Stimulated activated CD4-positive, alpha-beta T cell treated with anti-CD3 and anti-CD28 coated beads, Interleukin-2, amount 100 ng/mL, for 4 hours (primary cell): ENCODE measurements at places on chromosomes 7 and 10.

GRCh38 chr10:95201736-95202135 is 7.7 kb downstream of the ACSM6 start:
- no peak for DNase-seq

- DNase-seq: no peak
Observed at GRCh38 chr7:69177461-69177861, 420.8 kb upstream of the AUTS2 start.

DNA sequence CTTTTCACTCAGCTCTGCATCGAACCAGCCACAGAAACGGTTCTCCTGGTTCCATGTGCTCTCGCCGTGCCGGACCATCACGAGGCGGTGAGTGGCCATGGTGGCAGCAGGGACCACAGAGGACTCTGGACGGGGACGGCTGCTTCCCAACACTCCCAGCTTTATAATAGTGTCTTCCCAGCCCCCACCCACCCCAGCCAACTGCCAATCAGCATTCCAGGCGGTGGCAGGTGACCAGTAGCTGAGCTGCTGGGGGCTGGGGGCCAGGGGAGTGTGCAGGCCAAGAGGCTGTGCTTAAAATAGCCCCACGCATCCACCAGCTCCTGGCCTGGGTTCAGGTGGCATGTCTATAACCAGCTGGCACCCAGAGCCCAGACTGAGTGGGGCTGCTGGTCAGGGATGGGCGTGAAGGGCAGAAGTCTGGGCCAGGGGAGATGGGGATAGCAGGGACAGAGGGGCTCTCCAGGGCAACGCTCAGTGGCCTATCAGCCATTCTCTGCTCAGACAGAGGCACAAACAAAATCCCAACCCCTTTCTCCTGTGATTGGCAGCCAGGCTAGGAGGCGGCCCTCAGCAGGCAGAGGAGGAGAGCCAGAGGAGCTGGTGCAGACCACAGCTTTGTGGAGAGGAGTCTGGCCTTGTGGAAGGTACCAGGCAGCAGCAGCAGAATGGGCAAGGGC is at the start of gene PGAM2:
TSS of gene PGAM2 (minus strand) at position 137 of the 680 bp plus-strand sequence. CDS start at position 99, 38 bp downstream.
- DNase-seq: no peak

DNA sequence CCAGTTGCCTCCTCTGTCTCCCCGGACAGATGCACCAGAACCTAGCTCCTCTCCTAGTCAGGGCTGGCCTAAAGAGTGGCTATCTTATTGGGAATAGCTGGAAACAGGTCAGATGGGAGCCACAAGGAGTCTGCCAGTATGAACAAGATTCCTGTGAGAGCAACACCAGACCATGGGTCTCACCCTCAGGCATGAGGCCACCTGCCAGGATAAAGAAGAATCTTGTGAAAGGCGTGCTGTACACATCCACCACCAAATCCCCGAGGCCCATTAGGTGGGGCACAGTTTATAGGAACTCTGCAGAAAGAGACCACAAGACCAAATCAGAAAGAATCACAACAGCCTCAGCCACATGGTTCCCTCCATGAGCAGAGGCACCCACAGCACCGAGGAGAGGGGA is 325.9 kb downstream of the TNS3 start:
- DNase-seq: no peak

GRCh38 chr7:47442605-47442865 is 139.4 kb downstream of the TNS3 start:
- no peak for DNase-seq

DNA sequence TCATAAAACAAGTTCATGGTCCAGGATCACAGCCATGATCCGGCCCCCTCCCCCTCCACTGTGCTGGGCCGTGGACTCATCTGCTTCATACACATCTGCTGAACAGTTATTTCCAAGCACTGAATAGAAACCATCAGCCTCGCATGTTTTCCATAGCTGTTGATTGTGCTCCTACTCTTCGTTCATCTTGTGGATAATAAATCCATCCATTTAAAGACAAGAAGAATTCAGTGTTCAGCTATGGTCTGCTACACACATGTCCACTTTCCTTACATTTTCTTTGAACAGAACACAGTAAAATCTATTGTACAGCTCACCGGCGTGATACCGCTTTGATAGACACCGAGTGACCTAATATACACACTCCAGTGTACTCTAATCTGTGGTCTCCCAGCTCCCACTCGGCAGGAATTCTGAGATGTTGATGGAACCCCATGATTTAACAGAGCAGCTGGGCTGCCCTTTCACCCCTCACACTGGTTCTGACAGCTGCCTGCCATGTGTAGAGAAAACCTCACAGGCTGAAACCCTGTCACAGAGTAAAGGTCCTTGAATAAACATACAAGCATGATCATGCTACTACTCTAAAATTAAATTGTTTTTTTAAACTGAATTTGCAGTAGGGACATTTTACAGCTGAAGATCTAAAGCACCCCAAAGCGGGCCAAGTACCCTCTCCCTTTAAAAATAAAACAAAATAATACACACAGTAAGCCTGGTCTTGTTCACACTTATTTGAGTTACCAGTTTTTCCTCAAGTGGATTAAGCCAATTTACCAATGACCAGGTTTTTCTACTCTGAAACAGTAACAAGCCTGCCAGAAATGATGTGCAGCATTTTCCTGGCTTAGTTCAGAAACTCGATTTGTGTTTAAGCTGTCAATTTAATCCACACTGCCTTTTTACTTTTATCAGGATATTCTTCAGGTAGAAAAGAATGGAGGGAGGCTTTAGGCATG is 95.1 kb upstream of the FZD1 start:
- no peak for DNase-seq

GRCh38 chr7:93620864-93621263 is 46.3 kb upstream of the CALCR start:
- no peak for DNase-seq

DNA sequence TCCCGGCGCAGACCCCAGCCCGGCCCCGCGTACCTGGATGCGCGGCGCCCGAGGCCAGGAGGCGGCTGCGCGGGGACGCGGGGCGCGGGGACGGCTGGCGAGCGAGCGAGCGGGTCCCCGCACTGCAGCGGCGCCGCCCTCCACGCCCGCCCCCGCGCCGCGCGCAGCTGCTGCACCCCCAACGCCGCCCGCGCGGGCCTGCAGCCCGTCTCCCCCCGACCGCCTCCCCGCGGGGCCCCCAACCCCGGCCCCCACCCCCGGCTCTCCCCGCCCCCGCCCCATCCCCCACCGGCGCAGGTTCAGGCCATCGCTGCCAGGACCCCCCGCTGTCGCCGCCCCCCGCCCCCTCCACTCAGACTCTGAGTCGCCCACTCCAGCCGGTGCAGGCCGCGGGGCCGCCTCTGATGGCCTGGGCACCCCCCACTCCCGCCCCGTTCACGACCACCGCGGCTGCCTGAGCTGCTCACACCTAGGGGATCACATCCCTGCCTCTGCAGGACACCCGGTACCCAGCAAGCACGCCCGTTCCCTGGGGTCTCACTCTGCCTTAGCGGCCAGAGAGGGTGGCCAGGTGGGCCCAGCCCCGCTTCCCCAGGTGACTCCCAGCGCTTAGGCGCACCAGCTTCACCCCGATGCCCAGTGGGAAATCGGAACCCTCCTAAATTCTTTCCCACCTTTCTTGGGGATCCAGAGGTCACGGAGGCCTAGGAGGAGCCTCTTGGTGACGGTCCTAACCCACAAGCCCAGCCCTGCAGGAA is 13.9 kb upstream of the DNAAF5 start:
- DNase-seq: no peak

GRCh38 chr7:154424350-154424749 is 372.2 kb downstream of the DPP6 start:
- DNase-seq: no peak

- no peak for DNase-seq
Observed at GRCh38 chr7:106139265-106140251, 27.4 kb upstream of the SYPL1 start.

DNA sequence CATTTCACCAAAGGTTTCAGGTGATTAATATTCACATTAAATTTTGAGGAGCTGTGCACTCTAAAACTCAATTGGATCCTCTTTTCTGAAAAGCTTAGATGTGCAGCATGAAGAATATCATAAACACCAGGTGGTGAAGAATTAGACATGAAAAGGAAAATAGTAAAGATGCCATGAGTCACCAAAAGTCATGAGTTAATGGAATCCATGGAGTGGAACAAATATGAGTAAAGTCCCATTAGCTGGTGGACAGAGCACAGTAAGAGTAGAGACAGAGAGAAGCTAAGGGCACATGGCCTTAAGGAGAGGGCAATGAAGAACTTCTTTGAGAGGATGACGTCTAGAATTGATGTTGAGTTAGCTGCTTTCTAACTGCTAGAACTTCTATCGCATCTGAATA is 271.6 kb downstream of the CSTF2T start:
- DNase-seq: no peak

- no peak for DNase-seq
Observed at GRCh38 chr10:90245623-90246022, 544.2 kb downstream of the KIF20B start.

- no peak for DNase-seq
Observed at GRCh38 chr10:27792216-27792615, 46.6 kb upstream of the MKX start.

GRCh38 chr7:26001662-26002244 is 150.2 kb upstream of the NFE2L3 start:
- no peak for DNase-seq

DNA sequence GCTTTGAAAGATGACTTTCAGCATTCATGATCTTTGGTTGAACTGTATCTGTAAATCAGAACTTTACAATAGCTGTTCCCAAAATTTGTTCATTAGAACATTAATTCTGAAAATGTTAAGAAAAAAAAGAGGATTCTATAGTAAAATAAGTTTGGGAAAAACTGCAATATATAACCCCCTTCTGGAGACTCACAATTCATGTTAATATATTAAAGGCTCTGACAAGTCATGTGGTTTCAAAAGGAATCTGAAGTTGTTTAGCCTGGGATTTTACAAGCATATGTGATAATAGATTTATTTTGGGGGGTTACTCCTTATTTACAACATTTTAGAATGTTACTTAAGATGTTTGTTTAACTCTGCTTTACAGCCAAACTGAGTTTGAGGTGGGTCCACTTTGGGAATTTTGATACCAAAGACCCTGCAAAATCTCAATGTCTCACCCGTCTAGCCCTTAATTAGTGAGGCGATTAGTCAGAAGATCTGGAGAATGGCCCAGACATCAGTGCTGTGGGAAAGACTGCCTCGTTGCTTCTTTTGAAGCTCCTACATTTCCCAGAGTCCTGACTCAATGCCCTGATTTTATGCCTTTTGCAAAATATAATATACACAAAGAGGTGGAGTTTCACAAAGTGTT is 40.0 kb downstream of the CDK1 start:
- no peak for DNase-seq

DNA sequence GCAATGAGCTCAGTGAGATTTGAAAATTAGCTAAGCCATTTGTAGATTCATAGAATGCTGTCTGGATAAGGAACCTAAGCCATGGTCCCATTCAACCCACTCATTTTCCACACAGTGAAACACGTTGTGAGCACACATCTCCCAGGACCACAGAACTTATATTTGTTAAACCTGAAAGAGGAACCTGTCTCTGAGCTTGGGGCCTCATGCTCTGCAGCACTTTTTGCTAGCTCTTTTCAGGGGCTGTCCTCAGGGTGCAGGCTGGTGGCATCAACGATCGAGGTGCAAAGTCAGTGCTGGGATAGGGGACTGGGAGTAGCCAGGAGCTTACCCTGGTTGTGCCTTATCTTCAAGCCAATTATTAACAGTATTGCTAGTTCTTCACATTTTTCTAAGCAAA is 11.9 kb downstream of the HECW1 start:
- no peak for DNase-seq

- DNase-seq: no peak
Observed at GRCh38 chr10:24897326-24897926, 55.0 kb downstream of the PRTFDC1 start.

- DNase-seq: no peak
Observed at GRCh38 chr10:5844345-5845055, 31.3 kb upstream of the GDI2 start.

DNA sequence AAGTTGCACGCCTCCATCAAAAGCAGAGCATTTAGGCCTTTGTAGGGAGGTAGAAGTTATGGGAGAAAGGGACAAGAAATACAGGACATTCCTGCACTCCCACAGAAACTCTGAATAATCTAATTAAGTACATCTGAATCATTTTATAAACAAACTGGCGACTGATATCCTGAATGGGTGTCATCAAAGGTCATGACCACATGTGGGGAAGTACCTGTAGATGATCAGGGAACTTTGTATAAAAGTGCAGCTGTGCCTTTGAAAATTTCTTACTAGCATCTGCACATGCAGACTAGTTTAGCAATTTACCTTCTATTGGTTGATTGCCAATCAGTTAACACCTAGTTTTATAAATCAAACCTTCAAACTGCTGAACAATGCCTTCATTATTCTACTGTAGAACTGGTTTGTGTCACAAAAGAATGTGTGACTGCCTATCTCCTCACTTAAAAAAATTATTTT is 17.1 kb downstream of the STEAP4 start:
- no peak for DNase-seq

DNA sequence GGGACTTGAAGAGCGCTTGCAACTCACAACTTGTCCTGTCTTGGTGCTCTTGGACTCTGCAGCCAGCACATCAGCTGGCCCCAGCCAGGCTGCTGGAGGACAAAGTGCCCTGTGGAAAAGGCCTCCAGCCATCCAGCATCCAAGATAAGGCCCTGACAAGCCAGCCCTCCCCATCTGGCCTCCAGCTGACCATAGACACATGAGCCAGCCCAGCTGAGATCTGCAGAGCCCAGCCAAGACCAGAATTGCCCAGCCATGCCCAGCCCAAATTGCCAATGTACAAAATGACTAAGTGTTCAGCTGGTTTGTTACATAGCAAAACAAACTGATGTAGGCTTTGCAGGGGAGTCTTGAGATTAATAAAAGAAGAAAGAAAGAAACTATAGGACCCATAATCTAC is 36.0 kb upstream of the FRMD4A start:
- DNase-seq: no peak

DNA sequence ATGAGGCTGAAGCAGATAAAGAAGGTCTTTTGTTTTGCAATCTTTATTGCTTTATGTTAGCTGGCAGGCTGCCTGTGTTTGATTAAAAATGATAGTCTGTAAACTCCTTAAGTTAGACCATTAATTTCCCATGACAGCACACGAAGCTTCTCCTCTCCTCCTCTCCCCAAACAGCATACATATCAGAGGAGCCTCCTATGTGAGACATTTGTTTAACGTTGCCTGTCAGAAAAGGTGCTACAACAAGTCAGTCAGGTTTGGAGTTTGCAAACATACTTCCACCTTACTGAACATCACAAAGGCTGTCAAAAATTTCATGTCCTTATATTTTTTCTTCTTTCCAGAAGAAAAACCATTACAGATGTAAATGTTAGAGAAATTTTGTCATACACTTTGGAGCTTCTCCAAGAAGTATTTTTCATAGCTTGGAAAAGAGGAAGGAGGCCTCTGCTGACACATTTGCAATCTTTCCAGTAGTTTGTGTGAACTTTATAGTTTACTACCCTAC is 393.1 kb downstream of the EXOC4 start:
- DNase-seq: no peak

DNA sequence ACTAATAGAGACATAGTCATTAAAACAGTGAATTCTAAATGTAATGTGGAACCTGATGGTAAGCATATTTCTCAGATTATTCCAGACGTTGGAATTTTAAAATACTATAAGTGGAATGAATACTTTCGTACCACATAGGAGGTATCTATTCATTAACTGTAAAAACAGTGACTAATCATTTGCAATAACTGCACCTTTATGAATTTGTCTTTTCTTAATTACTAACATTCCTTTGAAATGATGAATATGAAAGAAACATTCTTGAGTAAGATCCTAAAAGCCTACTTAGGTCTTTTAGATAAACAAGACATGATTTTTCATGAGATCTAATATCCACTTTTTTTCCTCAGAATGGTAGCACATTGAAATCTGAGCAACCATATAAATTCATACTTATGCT is 549.0 kb upstream of the LRRN3 start:
- DNase-seq: no peak
